OCI-M1 (cell line): ENCODE measurements at places on chromosomes 5 and 9.

- no peak for DNase-seq
These were observed 389.6 kb downstream of the KIAA0825 start for GRCh38 chr5:94228791-94229190.

DNA sequence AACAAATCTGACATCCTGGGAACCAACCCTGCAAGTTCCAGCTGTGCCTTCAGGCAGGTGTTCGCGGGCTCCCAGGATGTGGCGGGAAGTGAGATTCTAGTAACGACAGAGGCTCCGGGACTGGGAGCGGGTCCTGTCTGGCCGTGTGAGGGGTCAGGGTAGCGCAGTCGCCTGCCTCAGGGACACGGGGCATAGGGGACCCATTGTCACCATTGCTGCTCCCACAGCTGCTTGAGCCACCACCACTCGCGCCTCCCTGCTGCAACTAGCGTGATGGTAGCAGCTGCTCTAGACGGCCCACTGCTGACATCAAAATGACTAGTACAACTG lies 468.5 kb downstream of the CDH9 start:
- DNase-seq, result no peak

DNA sequence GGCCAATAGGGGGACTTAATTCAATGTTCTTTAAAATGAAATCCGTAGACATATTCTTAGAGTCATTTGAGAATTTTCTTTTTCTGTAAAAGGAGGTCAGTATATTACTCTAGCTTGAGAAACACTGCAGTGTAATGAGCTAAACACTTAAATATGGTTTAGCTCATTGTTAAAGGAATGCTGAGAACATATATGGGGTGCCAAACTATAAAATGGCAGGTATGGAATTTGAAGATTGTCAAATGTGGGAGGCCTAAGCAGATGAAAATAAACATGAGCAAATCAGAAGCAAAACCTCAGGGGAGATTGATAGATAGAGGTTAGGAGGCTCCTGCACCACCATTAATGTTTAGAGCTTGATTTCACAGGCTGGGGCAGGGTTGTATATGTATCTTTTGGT lies 57.9 kb downstream of the STX17 start:
- DNase-seq, result no peak

DNA sequence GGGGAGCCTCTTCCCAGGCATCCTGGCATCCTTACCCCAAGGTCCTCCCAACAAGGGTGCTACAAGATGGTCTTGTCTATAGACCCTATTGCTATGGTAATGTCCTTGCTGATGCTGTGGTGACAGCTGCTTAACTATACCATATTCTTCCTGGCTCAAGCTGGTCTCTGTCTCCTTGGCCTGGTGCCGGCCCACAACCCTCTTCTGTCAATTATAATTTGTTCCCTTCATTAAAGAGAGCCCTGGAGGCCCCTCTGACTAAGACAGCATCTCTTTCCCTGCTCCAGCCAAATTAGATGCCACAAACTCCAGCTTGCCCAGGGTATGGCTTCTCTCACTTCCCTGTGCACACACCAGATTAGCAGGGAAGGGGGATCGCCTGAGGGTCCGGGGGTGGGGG lies 86.7 kb downstream of the PSD2 start:
- DNase-seq, result no peak

- DNase-seq, result no peak
These were observed 266.5 kb downstream of the MSX2 start for GRCh38 chr5:174990909-174991308.

DNA sequence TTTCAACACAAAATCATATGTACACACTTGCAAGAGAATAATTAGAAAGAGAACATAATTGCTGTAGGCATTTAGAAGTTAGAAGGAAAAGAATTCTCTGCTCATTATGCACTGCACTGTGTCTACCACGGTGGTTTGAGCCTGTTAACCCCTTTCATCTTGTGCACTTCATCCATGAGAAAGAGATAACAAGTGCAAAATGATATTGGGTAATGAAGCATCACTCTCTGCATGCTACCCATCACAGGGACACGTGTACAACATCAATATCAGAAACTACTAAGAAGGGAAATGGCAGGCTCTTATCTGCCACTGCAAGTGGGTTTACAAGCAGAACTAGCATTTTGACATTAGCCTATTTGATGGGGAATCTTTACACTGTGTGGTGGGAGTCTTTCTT lies 202.6 kb downstream of the CDH12 start:
- no peak for DNase-seq

GRCh38 chr9:134165357-134166315 lies 1.3 kb upstream of the RNU6ATAC start:
- DNase-seq, result no peak

DNA sequence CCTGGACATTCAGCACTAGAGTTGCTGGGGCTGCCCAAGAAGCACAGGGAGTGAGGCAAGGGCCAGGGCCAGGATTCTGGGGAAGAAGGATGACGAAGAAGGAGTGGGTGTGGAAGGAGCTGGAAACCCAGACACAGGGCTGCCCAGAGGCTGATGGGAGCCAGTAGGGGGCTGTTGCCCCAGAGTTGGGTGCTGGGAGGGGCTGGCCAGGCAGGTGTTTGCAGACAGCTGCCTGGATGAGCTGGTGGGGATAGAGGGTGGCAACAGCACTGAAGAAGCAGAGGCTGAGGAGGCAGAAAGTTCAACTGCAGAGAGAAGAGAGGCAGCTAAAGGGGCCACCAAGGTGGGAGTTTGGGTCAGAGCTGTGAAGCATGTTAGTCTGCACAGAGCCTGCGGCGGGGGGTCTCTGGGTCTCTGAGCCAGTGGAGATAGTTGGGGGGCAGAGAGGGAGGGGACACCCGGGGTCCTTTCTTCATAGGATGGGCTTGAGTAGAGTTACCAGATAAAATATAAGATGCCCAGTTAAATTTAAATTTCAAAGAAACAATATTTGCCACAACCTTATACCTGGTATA lies 2.5 kb upstream of the AQP7 start:
- no peak for DNase-seq

DNA sequence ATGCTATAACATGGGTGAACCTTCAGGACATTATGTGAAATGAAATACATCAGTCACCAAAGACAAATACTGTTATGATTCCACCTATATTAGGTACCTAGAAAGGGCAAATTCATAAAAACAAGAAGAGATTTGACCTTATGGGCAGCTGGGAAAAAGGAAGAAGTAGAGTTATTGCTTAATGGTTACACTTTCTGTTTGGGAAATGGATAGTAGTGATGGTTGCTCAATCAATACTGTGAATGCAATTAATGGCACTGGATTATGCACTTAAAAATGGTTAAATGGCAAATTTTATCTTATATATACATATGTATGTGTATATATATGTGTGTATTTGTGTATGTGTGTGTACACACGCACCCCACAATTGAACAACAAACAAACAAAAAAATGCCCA lies 15.2 kb downstream of the FKBP15 start:
- DNase-seq, result no peak

GRCh38 chr5:150662731-150663516 lies 1.9 kb downstream of the MYOZ3 start:
- no peak for DNase-seq

- DNase-seq, result no peak
These were observed 118.7 kb upstream of the WWC1 start for GRCh38 chr5:168172760-168173223.

- DNase-seq, result no peak
These were observed 460.8 kb upstream of the SMARCA2 start for GRCh38 chr9:1554081-1555035.

GRCh38 chr5:110880413-110880812 lies 141.6 kb downstream of the SLC25A46 start:
- DNase-seq, result no peak

DNA sequence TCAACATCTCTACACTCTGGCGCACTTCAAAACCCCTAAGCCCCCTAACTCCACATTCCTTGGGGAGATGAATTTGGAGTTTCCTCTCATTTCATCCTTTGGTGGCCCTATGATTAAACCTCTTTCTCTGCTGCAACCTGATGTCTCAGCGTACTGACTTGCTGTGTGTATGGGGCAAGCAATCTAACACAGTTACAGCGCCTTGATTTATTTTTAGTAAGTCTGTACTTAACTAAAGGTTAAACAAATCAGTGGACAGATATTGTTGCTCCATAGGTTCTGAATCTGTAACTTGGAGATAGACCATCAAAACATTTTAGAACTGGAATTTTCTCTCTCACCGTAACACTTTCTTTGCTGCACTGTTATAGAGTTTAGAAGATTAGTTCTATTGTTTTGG lies 452.8 kb downstream of the IRX1 start:
- no peak for DNase-seq

GRCh38 chr9:21102305-21102704 lies 24.6 kb upstream of the IFNB1 start:
- DNase-seq, result no peak

DNA sequence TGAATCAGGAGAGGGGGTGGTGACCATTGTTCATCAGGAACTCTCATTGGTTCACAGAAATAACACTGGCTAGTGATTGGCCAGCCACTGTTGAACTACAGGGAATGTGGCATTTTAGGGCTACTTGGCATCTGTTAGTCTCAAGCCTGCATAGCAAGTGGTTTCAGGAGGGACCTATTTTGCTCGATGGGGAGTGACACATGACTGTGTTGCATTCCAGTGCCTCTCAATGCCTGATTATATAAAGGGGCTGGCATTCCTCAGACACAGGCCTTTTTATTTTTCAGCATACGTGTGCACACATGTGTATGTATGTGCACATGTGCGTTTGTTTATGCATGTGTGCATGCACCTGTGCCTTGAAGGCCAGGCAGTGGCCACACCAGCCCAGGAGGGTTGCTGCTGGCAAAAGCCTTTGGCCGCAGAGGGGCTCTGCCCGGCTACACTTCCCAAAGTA lies 23.2 kb downstream of the FGD3 start:
- DNase-seq, result no peak

DNA sequence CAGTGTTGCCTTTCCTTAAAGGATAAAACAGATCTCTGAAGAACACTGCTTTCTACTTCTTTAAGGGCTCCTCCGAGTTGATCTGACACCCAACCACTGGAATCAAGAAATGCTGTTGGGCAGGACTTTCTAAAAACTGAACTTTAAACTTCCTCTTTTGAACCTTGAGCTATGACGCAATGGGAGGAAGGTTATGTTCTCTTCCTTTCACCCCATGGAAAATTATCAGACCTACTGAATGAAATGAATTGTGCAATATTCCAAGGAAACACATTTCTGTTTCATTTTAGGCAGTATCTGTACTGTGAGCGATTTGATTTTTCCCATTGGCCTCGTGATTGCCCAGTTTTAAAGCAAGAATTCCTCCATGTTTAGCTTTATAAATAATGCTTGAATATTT lies 206.0 kb upstream of the PRR16 start:
- peak; percentile 72 for DNase-seq

GRCh38 chr5:24819841-24820240 lies 175.1 kb upstream of the CDH10 start:
- no peak for DNase-seq

DNA sequence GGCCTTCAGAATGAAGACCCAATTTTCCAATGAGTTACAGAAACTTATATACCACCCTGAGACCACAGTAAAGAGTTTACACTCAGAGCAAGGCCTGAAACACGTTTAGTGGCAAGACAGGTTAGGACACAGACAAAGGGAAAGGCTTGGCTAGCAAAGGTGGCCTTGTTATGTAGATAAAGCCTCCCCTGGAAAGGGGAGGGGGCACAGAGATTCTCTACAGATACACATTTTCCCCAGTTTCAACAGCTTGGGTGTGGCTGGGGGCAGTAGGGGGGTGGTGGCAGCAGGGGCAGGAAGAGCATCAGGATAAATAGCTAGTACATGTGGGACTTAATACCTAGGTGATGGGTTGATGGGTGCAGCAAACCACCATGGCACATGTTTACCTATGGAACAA lies 51.9 kb upstream of the PPP1R2B start:
- DNase-seq, result no peak

DNA sequence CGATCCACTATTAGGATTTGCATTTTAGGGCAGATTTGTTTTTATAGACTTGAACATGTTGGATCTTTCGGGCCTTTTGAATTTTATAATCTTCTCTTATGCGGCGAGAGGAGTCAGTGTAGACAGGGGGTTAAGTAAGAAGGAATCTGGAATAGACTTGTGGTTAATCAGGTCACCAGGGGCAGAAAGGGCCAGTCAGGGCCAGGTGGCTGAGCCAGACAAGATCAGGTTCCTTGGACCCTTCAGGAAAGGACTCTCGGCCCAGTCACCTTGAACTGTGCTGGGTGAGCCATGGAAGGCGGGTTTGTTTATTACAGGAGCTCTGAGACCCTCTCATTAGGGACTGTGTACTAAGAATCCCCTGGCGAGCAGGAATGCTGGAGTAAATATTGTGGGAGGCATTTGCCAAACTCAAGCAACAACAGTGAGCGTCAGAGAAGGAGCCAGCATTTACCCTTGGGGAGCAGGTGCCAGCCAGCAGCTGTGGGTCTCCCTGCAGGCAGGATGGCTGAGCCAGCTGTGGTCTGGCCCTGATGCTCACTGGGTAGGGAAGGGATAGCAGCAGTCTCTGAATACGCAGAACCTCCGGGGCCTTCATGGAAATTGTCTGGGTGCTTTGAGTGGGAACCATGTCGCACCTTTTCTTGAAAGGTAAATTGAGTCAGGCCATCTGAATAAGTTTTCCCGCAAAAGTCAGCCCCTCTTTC lies 79.2 kb downstream of the UBE2QL1 start:
- no peak for DNase-seq

DNA sequence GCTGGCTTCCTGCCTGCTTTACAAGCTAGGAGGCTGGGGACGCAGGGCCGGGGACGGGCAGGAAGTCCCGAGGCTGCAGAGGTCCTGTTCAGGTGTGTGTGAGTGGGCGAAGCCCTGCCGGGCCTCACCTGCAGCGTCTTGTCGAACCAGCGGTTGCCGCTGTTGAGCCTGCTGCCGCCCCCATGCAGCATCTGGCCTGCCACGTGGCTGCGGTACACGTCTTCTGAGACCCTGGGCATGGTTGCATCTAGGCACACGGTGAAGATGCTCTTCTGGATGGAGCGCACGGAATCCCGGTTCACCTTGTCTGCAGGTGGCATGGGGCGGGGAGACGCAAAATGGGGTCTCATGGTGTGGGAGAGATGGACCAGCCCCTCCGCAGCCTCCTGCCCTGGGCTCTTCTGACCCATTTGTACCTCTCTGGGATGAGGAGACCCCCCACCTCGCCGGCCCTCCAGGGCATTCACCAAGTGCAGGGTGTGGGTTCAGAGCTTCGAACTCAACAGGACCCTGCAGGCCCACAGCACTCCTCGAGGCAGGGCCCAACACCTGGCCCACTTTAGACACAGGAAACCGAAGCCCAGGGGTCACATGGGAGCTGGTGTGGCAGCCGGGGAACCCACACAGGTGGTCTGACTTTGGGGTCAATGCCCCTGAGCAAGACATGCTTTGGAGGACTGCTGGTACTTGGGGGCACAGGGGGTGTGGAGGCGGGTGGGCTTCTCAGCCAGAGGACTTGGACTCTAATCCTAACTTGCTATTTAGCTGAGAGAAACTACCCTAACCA lies 10.0 kb downstream of the CRAT start:
- DNase-seq, result no peak
